ENCODE measurements at places on chromosomes 7 and 10. TPM values are rescaled to one million over a fixed set of nuclear protein-coding genes. Genes with fewer than 3 reads are reported as not detected.

The PCDH15 gene
- not detected for total RNA-seq

The ING3 gene
- total RNA-seq = 5.4 TPM

The GIMAP6 gene
- not detected for total RNA-seq

The ATOH7 gene
- total RNA-seq = 0.22 TPM

The PRTFDC1 gene
- 22.2 TPM for total RNA-seq

The AKR1E2 gene
- total RNA-seq = 7.5 TPM

The CALML3 gene
- not detected for total RNA-seq

The TUBAL3 gene
- total RNA-seq = 0.33 TPM

The ATRNL1 gene
- 0.20 TPM for total RNA-seq

The LRMDA gene
- 5.6 TPM for total RNA-seq

The PIP gene
- 0.71 TPM for total RNA-seq

The MMP21 gene
- not detected for total RNA-seq

The PARD3 gene
- 70.7 TPM for total RNA-seq

The ANLN gene
- 49.7 TPM for total RNA-seq

The SLC26A3 gene
- total RNA-seq = not detected

The C7orf57 gene
- total RNA-seq = 0.20 TPM

The AGMO gene
- total RNA-seq = 1.1 TPM

The CCDC172 gene
- total RNA-seq = not detected

The PLXNA4 gene
- total RNA-seq = 0.49 TPM

The MRPS24 gene
- 205 TPM for total RNA-seq

The SFTPA1 gene
- total RNA-seq = not detected

The CCL24 gene
- not detected for total RNA-seq

The GLI3 gene
- 0.09 TPM for total RNA-seq

The RALA gene
- 29.9 TPM for total RNA-seq

The UPK3B gene
- 18.7 TPM for total RNA-seq

The GSTO2 gene
- total RNA-seq = 2.3 TPM

The SKIDA1 gene
- 1.1 TPM for total RNA-seq

The CPA1 gene
- total RNA-seq = not detected

The COL26A1 gene
- 0.62 TPM for total RNA-seq

The ZNF138 gene
- total RNA-seq = 2.8 TPM

The TAS2R5 gene
- total RNA-seq = 0.65 TPM

The CYP26A1 gene
- total RNA-seq = 3.9 TPM

The CFAP58 gene
- 0.36 TPM for total RNA-seq

The GJD4 gene
- total RNA-seq = not detected

The SLC16A9 gene
- 0.10 TPM for total RNA-seq

The TMEM270 gene
- total RNA-seq = 0.23 TPM

The WNT2 gene
- not detected for total RNA-seq

The STEAP1 gene
- 13.6 TPM for total RNA-seq

The CFAP43 gene
- total RNA-seq = 0.19 TPM

The ZNF804B gene
- total RNA-seq = not detected

Measured in A549 treated with ZK216348 at 1 μM for 4 hours (cell line).